ENCODE measurements at places on chromosomes 7 and 10. TPM values are rescaled to one million over a fixed set of nuclear protein-coding genes. Genes with fewer than 3 reads are reported as not detected.

NFE2L3 gene
- total RNA-seq: 60.8 TPM

ADD3 gene
- total RNA-seq: 214 TPM

EN2 gene
- total RNA-seq: not detected

COA1 gene
- total RNA-seq: 53.9 TPM

FERD3L gene
- total RNA-seq: not detected

SHH gene
- total RNA-seq: 0.33 TPM
